Cerebellum (tissue), 4 donors: ENCODE measurements at places on chromosomes 12 and 14.

GRCh38 chr14:104126753-104127152 lies 11.6 kb upstream of the KIF26A start:
- DNase-seq: no peak

GRCh38 chr14:51564986-51565604 lies 86.6 kb upstream of the FRMD6 start:
- DNase-seq: no peak

GRCh38 chr14:84961637-84962036 lies 568.3 kb upstream of the FLRT2 start:
- peak; percentile 1 for DNase-seq

DNA sequence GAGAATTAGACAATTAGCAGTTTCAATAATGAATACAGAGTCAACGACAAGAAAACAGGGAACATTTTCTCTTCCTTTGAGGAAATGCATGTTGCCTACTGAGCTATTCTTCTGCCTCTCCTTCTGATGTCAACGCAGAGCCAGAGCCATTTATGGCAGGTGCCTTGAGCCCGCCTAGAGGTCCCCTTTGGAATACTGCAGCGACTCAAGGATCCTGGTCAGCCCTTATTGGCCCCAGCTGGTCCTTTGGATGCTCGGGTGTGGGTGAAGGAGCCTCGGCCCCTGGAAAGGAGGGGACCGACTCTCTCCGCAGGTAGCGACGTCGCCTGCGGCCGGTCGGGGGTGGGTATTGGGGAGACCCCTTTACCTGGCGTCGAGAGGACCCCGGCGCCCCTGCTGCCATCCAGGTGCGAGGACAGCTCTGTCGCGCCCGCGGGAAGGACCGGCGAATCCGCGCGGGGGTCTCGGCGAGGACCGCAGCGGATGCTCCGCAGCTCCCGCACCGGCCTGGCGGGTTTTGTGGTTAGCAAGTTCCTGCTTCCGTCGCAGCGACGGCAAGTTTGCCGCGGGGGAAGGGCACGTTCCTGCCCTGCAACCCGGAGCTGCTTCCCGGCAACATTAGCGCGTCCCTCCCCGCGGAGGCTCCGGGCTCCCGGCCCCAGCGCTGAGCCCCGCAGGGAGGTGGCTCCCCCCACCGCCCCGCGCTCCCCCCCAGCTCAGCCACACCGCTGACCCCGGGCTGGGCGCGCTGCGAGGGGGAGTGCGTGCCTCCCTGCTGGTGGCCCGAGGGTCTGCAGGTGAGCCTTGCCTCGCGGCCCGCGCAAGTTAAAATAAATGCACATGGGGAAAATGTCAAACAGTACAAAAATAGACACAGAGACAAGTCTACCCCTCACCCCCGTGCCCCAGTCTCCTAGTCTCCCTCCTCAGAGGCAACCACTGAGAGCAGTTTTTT lies at the start of gene MANSC1:
Gene MANSC1 (minus strand): TSS at position 532 of the 955 bp plus-strand sequence. CDS start 6,928 bp downstream, outside the sequence.
- DNase-seq: peak; percentile 72

DNA sequence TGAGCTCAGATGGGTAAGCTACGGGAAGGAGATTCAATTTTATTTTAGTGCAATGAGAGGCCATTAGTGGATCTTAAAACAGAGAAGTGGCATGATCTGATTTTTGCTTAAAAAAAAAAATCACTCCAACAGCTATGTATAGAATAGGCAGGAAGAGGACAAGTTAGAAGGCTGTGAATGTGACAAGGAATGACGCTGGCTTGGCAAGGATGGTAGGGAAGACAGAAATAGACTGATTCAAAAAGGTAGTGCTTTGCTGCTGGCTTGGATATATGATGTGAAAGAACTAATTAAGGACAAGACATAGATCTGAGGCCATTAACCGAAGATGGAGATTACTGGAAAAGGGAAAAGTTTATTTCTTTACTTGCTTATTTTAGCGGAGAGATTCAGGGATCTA lies 105.2 kb upstream of the GPHB5 start:
- DNase-seq: no peak

- DNase-seq: no peak
Measured at GRCh38 chr12:51886021-51886710, 1.7 kb upstream of the ANKRD33 start.

GRCh38 chr14:24398653-24399446 lies at the start of gene NYNRIN:
Gene NYNRIN, plus strand, starts transcription at chr14:24399003. Its CDS starts 244 bp downstream, at chr14:24399247.
- peak; percentile 48 for DNase-seq

- peak; percentile 19 for DNase-seq
Measured at GRCh38 chr14:68633131-68633991, 159.5 kb downstream of the ZFP36L1 start.

DNA sequence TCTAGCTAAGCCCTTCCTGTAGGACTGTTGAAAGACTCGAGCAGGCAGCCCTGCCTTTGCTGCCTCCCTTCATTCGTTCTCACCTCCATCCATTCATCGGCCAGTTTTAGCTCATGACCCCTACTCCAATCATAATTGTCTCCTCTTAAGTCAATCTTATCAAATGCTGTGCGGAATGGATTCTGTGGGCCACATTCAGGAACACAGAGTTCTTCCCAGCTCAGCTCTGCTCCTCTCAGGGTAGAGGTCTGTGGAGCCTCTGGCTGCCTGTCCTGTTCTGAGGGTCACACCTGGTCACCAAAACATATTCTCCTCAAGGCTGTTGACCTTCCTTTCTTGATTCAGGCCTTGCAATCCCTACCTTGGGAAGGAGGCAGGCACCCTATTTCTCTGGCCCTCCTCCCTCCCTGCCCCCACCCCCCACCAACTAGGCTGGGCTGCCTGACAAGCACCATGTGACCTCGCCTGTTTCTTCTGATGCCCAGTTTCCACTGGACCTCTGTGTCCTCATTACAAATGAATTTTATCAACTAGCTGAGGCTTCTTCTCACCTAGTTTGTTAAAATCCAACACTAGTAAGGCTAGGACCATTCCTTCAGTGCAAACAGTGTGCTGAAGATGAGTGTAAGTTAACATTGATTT lies 3.5 kb downstream of the SMCO2 start:
- DNase-seq: no peak

- peak; percentile 23 for DNase-seq
Measured at GRCh38 chr12:107402041-107403022, 283.3 kb upstream of the PWP1 start.

GRCh38 chr14:21070610-21071224 lies 613 bp downstream of the ARHGEF40 start:
- no peak for DNase-seq

GRCh38 chr14:81805785-81806184 lies 272.1 kb upstream of the SEL1L start:
- DNase-seq: no peak

- no peak for DNase-seq
Measured at GRCh38 chr14:30194741-30195148, 267.1 kb upstream of the PRKD1 start.

DNA sequence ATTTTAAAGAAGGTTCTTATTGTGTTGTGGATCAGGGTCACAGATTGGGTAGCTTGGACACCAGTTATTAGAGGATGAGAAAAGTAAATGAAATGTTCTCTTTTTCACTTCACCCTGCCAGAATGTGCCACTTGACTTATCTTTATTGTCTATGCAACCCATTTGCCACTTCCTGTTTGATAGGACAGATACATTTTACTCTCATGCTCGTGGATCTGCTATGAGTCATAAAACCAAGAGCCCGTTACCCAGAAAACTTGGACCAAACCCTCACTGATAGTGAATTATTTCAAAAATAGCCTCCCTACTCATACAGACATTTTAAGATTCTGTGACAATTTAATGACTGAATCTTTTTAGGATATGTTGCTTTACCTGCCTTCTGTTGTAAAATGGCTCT lies 1.8 kb downstream of the ISCA2 start:
- DNase-seq: no peak
